ENCODE measurements at places on chromosomes 11 and 22. TPM values are rescaled to one million over a fixed set of nuclear protein-coding genes. Genes with fewer than 3 reads are reported as not detected.

DNA sequence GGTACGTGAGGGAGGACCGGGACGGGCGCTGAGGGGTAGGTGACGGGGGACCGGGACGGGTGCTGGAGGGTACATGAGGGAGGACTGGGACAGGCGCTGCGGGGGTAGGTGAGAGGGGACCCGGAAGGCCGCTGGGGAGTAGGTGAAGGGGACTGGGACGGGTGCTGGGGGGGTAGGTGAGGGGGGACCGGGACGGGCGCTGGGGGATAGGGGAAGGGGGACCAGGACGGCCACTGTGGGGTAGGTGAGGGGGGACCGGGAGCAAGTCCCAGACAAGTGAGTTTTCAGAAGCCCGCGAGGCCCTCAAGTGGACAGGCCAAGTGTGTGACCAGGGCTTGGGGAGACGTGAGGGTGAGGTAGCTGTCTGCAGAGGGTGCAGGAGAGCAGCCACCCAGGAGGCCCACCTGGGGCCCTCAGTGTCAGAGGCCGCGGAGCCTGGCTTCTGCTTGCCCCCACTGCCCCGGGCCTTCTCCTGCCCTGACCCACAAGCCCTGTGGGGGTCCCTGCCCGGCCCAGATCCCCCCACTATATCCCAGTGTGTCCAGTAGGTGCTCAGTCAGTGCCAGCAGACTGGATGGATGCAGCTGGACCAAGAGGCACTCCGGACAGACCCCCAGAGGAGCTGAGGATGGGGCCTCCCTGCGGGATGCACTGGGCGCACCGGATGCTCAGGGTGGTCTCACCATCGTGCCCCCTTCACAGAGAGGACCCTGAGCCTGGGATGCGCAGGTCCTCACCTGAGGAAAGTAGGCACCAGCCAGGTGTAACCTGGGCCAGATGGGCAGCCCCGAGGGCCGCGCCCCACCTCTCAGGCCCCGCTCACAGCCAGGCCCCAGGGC lies 44.2 kb upstream of the TH start:
- H3K4me3 ChIP-seq = no peak overlapping the region
- no peaks in the 10 kb centered on the region for H3K36me3 ChIP-seq
- DNase-seq = peak; percentile 50
- H3K4me1 ChIP-seq = no peaks in the 10 kb centered on the region
- H3K27me3 ChIP-seq = no peaks in the 10 kb centered on the region
- H3K27ac ChIP-seq = no peak overlapping the region

GRCh38 chr11:44695169-44695833 lies 31.5 kb upstream of the TSPAN18 start:
- H3K36me3 ChIP-seq = no peaks in the 10 kb centered on the region
- no peak overlapping the region for H3K27ac ChIP-seq
- no peak for DNase-seq
- H3K27me3 ChIP-seq = no peaks in the 10 kb centered on the region

DNA sequence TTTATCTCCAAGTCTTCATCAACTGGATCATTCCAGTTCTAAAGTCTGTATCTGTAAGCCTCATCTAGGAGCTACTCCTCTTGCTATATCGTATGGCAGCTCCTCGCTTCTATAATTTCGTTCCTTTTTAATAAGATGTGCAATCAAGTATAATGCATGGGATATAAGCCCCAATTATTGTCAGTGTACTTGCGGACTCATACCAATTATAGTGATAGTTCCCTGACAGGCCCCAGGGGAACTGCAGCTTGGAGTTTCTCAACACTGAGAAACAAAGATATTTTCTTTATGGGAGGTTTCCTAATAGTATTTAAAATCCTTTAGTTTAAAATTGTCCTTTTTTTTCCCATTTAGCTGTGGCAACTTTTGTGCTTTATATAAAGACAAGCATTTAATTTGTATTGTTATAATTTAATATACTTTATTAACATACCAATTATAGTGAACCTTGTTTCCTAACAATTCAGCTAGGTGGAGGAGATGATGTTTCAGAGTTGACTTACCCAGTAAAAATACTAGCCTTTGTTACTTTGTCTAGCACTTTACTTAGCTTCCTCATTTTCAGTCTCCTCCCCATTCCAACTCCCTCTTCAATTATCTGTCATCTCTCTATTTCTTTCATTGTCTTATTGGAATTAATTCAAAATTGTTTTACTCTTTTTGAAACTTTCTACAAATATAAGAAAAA lies 25.3 kb upstream of the DDX17 start:
- no peaks in the 10 kb centered on the region for H3K4me1 ChIP-seq
- no peaks in the 10 kb centered on the region for H3K27me3 ChIP-seq
- no peak for DNase-seq
- no peaks in the 10 kb centered on the region for H3K36me3 ChIP-seq
- no peak overlapping the region for H3K27ac ChIP-seq
- H3K4me3 ChIP-seq = no peak overlapping the region

- H3K27ac ChIP-seq = no peak overlapping the region
- H3K4me3 ChIP-seq = no peak overlapping the region
- H3K27me3 ChIP-seq = no peaks in the 10 kb centered on the region
- no peaks in the 10 kb centered on the region for H3K36me3 ChIP-seq
- H3K4me1 ChIP-seq = peaks cover 13% of the 10 kb centered on the region
- DNase-seq = no peak
These were observed 87.5 kb downstream of the TMEM135 start for GRCh38 chr11:87125257-87125656.

DNA sequence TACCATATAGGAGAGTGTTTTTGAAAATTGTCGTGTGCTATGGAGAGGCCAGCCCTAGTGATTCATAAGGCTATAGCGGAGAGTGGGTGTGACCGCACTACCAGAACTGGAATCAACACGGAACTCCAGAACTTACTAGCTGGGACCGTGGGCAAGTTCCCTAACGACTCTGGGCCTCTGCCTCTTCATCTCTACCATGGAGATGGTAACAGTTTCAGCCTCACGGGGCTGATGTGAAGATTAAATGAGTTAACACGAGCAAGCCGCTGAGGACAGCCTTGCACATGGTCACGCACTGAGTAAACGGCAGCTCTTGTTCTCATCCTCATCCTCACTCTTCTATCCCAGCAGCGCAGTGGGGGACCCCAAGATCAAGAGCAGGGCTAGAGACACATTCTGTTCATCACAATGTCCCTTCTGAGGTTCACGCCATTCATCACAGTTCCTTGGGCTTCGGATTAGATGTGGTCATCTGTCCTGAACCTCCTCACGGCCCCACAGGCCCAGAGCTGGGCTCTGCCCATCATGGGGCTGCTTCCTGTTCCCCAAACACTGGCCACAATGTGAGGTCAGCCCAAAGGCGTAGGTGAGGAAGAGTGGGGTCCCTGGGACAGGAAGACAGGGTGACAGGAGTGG lies 47.2 kb upstream of the CD5 start:
- DNase-seq = no peak
- no peak overlapping the region for H3K27ac ChIP-seq
- no peaks in the 10 kb centered on the region for H3K36me3 ChIP-seq
- no peak overlapping the region for H3K4me3 ChIP-seq

GRCh38 chr22:17950651-17951214 lies 73.6 kb downstream of the MICAL3 start:
- H3K4me1 ChIP-seq = no peaks in the 10 kb centered on the region
- H3K27ac ChIP-seq = no peak overlapping the region
- H3K4me3 ChIP-seq = no peak overlapping the region
- no peaks in the 10 kb centered on the region for H3K36me3 ChIP-seq
- DNase-seq = no peak
- H3K27me3 ChIP-seq = no peaks in the 10 kb centered on the region

DNA sequence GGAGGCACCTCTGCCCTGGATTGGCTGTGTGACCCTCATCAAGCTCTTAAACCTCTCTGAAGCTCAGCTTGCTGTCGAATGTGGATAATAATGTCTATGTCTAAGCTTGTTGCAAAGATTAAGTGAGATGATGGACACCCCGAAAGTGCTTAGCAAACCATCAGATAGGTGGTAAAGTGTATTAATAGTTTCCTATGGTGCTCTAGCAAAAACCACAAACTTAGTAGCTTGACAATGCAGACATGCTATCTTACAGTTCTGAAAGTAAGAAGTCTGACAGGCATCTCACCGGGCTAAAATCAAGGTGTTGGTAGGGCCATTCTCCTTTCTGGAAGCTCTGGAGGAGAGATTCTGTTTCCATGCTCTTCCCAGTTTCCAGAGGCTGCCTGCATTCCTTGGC lies 106.5 kb upstream of the CSNK2A3 start:
- no peak overlapping the region for H3K27ac ChIP-seq
- H3K36me3 ChIP-seq = no peaks in the 10 kb centered on the region
- H3K27me3 ChIP-seq = no peaks in the 10 kb centered on the region
- no peaks in the 10 kb centered on the region for H3K4me1 ChIP-seq

GRCh38 chr22:50606165-50606945 lies 5.8 kb downstream of the MAPK8IP2 start:
- no peaks in the 10 kb centered on the region for H3K36me3 ChIP-seq
- no peak for DNase-seq
- no peaks in the 10 kb centered on the region for H3K27me3 ChIP-seq
- no peaks in the 10 kb centered on the region for H3K4me1 ChIP-seq
- no peak overlapping the region for H3K4me3 ChIP-seq

GRCh38 chr11:109076870-109077269 lies 345.1 kb upstream of the C11orf87 start:
- no peak overlapping the region for H3K4me3 ChIP-seq
- H3K4me1 ChIP-seq = no peaks in the 10 kb centered on the region
- no peaks in the 10 kb centered on the region for H3K36me3 ChIP-seq
- H3K27me3 ChIP-seq = no peaks in the 10 kb centered on the region

- no peaks in the 10 kb centered on the region for H3K27me3 ChIP-seq
- no peaks in the 10 kb centered on the region for H3K4me1 ChIP-seq
- no peak overlapping the region for H3K4me3 ChIP-seq
- DNase-seq = no peak
- no peaks in the 10 kb centered on the region for H3K36me3 ChIP-seq
These were observed 13.2 kb downstream of the ASPHD2 start for GRCh38 chr22:26442086-26442756.

GRCh38 chr11:10982704-10983510 lies 125.1 kb upstream of the ZBED5 start:
- no peak overlapping the region for H3K4me3 ChIP-seq
- H3K27ac ChIP-seq = no peak overlapping the region
- DNase-seq = no peak
- no peaks in the 10 kb centered on the region for H3K27me3 ChIP-seq
- H3K36me3 ChIP-seq = no peaks in the 10 kb centered on the region
- H3K4me1 ChIP-seq = no peaks in the 10 kb centered on the region

DNA sequence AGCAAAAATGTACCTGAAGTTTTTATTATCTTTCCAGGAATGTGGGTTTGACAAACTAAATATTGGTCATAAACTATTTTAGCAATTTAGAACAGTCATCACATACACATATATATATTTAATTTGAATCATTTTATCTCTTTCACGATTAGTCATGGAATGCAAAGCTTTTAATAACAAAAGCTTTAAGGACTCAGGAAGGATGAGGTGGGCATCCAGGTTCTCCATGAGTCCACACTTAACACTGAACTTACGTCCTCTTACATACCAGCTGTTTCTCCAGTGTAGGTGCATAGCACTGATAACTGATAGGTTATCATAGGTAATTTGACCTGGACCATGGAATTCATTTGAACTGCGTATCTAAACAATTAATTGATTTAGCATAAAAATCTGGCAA lies 28.1 kb upstream of the GNAZ start:
- DNase-seq = no peak
- H3K4me1 ChIP-seq = no peaks in the 10 kb centered on the region
- H3K27ac ChIP-seq = no peak overlapping the region
- no peak overlapping the region for H3K4me3 ChIP-seq

The POU2AF1 gene
- 0.70 TPM for total RNA-seq

The DEUP1 gene
- total RNA-seq = not detected

The CELSR1 gene
- total RNA-seq = 1.2 TPM

The STK33 gene
- total RNA-seq = 6.0 TPM

The KCTD17 gene
- 3.1 TPM for total RNA-seq

The PGA4 gene
- total RNA-seq = 0.16 TPM

The VWCE gene
- total RNA-seq = 0.37 TPM

The MS4A7 gene
- 3.2 TPM for total RNA-seq

The SCN3B gene
- 1.2 TPM for total RNA-seq

The ZNRD2 gene
- 19.5 TPM for total RNA-seq

The APOBEC3H gene
- total RNA-seq = not detected
